ENCODE measurements at places on chromosomes 7 and 10.

- no peak for DNase-seq
Measured at GRCh38 chr10:117616179-117616578, 73.6 kb downstream of the EMX2 start.

GRCh38 chr7:4436936-4437335 is 245.2 kb upstream of the FOXK1 start:
- no peak for DNase-seq

GRCh38 chr7:87231258-87231657 is 11.7 kb upstream of the TMEM243 start:
- no peak for DNase-seq

- DNase-seq = no peak
Measured at GRCh38 chr7:158620418-158620817, 32.8 kb upstream of the PTPRN2 start.

- no peak for DNase-seq
Measured at GRCh38 chr10:26773633-26774032, 76.1 kb downstream of the PDSS1 start.

GRCh38 chr10:3723766-3724165 is 61.2 kb downstream of the KLF6 start:
- DNase-seq = no peak
